ENCODE measurements at places on chromosomes 3 and 15.

DNA sequence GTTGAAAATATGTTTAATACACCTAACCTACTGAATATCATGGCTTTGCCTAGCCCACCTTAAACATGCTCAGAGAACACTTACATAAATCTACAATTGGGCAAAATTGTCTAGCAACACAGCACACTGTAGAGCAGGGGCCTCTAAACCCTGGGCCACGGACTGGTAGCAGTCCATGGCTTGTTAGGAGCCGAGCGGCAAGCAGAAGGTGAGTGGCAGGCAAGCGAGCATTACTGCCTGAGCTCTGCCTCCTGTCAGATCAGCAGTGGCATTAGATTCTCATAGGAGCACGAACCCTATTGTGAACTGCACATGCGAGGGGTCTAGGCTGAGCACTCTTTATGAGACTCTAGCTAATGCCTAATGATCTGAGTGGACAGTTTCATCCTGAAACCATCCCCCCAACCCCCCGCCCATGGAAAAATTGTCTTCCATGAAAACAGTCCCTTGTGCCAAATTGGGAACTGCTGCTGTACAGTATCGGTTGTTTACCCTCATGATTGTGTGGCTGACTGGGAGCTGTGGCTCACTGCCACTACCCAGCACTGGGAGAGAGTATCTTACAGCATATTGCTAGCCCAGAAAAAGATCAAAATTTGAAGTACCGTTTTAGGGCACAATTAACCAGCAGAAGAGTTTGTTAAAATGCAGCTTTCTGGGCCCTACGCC lies 26.1 kb downstream of the CMSS1 start:
- no peak for DNase-seq

GRCh38 chr15:95027981-95028380 lies 796.6 kb downstream of the MCTP2 start:
- no peak for DNase-seq

GRCh38 chr3:195119461-195120266 lies 151.3 kb downstream of the XXYLT1 start:
- DNase-seq = no peak

DNA sequence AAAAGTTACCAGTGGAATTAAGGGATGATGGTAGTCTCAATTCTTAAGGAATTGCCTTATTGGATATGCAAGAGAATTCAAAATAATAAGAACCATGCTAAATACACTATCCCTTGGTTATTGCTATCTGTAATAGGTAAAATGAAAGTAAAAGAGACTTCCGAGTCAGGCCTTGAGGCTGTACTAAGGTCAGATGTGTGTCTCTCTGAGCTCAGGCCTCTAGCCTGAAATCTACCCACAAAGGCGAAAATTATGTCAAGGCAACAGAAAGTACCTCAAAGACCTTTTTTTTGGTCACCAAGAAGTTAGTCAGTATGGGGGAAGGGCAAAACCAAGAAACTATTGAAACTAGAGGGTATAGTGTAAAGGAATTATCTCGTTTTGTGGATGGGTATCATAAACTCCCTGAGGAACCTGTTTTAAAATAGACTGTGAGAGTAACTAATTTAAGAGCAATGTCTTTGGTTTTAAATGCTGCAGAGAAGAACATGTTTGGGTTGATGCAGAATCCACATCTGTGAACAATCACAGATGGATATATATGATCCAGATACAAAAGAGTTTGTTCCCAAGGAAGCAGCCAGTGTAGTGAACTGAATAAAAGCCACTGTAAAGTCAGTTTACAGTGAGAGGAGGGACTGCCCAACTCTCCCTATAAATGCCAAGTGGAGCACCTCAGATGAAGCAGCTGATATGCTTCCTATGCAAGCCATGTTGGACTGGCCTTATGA lies 382.3 kb upstream of the SEMA6D start:
- no peak for DNase-seq

- DNase-seq = no peak
Measured at GRCh38 chr3:49799761-49800160, at the start of gene CDHR4. CDHR4 (minus strand) TSS chr3:49799873; CDS start chr3:49799812, 61 bp downstream.

DNA sequence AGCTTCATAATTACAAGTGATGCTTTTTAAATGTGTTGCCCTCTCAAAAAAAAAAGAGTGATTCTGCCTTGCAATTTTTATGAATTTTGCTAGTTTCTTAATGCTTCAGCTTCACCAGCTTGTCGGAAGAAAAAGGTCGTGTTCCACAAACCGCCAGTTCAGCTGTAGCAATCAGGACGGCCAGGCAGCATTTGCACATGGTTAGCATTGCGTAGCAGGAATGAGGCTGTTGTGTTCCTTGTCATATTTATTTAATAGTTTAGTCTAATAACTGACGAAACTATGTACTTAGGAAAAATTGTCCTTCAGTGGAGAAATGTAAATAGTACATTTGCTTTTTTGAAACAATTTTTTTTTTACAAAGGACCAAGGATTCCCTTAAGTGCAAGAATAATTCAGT lies 64.9 kb upstream of the SELENOK start:
- no peak for DNase-seq

GRCh38 chr3:130488288-130488687 lies 28.7 kb upstream of the COL6A6 start:
- no peak for DNase-seq

DNA sequence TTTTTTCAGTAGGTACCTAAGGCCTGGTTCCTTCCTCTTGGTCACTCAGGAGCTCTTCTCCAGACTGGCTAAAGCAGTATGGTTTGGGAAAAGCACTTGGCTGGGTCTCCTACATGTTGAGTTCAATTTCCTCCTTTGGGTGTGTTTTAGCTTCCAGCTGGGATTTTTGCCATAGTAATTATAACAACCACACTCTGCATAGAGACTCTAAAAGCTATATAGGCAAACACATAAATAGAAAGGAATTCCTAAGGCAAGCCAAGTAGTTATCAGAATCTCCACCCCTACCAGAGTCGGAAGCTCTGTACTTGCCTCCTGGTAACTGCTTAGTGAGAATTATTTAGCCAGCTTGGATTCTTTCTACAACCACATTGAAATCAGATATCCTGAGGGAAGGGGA lies 48.6 kb downstream of the FOXL2 start:
- DNase-seq = no peak

DNA sequence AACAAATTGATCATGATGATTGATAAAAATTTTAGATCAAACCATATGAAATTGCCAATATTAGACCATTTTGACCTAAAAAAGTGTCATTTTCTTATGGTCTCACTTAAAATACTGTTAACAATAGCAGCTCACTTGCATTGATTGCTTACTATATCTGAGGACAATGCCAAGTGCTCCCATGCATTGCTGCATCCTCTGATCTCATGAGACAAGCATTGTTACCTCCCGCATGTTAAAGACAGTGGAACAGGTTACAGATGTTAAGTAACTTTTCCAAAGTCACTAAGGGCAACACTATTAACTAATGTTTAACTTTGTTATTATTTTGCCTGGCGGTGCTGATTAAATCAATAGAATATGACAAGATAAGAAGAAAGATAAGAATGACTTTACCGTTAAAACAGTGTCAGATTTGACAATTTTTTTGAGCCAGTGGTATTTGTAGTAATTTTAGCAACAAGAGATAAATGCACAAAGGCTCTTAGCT lies 69.3 kb downstream of the PPM1L start:
- no peak for DNase-seq

DNA sequence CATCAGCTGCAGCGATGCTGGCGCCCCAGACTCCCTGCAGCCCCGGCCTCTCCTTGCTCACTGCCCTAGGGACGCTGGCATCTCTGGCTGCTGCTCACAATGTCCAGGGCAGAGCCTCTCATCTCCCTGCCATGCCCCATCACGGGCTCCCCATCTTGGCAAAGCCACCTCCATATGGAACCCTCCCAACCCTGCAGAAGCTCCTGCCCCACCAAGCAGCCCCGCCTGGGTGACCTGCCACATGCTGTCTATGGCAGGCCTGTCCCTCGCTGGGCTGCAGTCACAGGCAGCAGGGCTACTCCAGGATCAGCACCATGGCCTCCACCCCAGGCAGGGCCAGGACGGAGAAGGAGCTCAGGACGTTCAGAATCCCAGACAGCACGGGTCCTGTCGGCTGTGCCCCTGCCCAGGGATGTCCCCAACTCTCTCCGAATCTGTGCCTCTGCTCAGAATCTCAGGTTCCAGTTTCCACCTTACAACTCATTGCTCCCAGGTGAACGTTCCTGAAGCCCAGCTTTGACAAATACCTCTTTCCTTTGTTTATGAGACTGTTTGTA lies 58.4 kb downstream of the PLXNA1 start:
- DNase-seq = no peak

- DNase-seq = no peak
Measured at GRCh38 chr3:23826382-23827064, 20.8 kb downstream of the UBE2E1 start.

GRCh38 chr3:9193633-9194195 lies 55.7 kb downstream of the SRGAP3 start:
- DNase-seq = no peak

DNA sequence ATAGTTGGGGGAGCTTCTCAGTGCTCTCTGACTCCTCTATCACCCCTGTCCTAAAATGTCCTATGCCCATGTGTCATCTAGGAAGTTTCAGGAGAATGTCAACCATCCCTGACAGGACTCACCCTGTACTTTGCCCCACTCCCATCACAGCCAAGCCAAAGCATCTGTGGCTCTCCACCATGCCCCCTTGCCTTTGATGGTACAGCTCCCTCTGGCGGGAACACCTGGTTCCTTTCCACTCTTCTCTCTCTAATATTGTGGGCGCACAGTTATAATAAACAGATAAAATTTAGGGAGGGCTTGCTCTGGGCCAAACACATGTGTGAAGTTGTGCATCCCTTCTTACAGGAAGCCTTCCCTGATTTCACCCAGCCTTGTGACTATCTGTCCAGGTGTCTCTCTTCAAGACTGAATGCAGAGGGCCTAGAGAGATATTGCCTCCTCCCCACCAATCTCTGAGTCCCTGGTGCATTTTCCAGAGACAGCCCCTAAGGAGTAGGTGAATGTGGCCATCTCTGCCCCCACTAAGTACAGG lies 62.8 kb downstream of the ISG20 start:
- DNase-seq = peak; percentile 74

- DNase-seq = no peak
Measured at GRCh38 chr15:34311563-34311962, 26.0 kb downstream of the SLC12A6 start.

- DNase-seq = no peak
Measured at GRCh38 chr3:179181993-179182551, 33.9 kb downstream of the PIK3CA start.

DNA sequence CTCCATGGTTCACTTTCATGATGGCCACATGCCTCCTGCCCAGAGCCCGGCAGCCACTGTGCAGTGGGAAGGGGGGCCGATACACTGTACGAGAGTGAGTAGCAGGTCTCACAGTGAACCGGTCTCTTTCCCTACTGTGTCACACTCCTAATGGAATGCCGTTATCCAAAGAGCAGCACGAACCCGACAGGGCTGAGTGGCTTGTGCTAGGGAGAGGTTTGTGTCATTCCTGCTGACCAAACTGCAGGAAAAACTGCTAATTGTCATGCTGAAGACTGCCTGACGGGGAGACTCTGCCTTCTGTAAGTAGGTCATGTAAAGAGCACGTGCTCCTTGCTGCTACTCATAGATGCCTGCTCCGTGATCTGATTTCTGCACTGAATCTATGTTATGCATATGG lies 105.1 kb downstream of the ARPP21 start:
- no peak for DNase-seq

DNA sequence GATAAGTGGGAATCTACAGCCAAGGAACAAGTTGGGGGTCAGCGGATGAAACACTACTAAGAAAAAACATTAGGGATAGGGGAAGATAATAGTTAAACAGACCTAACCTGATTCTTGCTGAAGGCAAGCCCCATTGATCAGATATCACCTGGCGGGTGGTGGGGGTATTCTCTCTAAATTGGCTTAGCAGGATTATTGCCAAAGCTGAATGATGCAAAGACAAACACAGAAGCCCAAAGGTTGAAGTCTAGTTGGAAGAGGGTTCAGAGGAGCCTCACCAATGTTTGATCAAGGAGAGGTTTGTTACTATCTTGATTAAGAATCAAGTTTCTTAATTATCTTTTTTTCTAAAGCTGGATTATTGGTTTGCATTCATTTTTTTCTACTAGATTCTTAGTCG lies 371.9 kb upstream of the CNTN4 start:
- DNase-seq = no peak

DNA sequence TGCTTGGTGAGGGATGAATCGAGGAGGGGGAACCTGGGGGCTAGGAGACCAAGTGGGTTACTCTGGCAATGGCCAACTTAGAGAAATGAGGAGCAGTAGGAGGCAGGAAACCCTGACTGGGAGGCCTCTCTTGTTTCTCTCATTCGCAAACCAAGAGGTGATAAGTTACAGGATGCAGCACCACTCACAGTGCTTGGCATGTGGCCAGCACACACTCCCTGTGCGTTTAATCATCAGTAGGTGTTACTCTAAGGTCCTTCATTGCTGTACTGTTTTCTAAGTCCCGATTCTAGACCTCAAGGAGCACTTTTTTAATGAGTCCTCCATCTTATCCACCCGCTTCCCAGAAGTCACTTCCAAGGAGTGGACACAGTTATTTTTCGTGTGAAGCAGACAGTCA lies 314.1 kb upstream of the TRIM42 start:
- no peak for DNase-seq

DNA sequence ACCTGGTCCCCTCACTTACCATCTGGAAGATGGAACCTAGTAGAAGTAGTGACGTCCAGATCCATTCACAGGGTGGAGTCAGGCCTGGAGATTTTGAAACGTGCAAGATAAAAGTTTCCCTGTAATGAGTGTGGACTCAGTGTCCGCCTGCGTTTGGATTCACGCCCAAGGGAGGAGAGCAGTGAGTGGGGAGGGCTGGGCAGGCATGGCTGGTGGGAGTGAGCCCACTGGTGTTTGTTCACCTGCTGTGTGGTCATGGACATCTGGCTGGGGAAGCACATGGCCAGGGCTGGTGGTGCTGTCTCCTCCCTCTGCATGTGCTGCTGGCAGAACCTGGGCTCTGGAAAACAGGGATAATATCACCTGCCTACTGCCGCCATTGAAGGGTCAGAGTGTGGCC lies 37.0 kb downstream of the RLBP1 start:
- no peak for DNase-seq

DNA sequence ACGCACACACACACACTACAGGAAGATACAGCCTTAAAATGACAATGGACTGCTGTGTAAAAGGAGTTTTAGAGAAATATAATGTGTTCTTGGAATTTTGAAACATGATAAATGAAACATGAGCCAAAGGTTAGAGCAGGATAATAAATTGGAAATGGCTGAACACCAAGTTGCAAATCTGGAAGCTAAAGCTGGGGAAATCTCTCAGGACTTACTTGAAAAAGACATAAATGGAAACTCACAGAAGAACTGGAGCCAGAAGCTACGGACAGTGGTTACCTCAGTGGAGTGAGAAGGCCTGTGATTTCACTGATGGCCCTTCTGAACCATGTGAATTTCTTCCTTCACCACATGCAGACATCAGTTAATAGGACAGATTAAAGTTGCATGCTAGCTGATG lies 37.3 kb upstream of the ATP10A start:
- DNase-seq = no peak

- no peak for DNase-seq
Measured at GRCh38 chr3:161177991-161178390, 43.1 kb upstream of the NMD3 start.

DNA sequence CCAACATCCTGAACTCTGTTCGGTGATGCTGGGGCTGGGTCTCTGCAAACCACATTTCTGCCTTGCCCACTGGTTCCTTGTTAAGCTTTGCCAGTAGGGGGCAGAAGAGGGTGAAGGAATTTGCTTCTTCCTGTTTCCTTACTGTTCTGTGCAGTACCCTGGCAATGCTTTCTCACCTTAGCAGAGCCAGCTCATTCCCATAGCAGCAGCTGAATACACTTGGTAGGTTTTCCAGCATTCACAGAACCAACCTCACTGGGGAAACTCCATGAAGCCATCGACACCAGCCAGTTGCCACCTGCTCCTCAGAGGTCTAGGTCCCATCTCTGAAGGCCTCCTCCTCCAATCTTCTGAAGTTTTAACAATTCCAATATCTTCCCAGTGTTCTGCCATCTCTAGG lies 308.4 kb downstream of the PDCD6IP start:
- no peak for DNase-seq
